ENCODE measurements at places on chromosomes 3 and 15. TPM values are rescaled to one million over a fixed set of nuclear protein-coding genes. Genes with fewer than 3 reads are reported as not detected.

PRKCI gene
- total RNA-seq: 73.9 TPM

GLDN gene
- total RNA-seq: 0.33 TPM

- DNase-seq: no peak
These were observed 64.2 kb upstream of the TMEM115 start for GRCh38 chr3:50423543-50423942.

GRCh38 chr15:28942571-28942970, 56.8 kb downstream of the APBA2 start:
- DNase-seq: no peak

DNA sequence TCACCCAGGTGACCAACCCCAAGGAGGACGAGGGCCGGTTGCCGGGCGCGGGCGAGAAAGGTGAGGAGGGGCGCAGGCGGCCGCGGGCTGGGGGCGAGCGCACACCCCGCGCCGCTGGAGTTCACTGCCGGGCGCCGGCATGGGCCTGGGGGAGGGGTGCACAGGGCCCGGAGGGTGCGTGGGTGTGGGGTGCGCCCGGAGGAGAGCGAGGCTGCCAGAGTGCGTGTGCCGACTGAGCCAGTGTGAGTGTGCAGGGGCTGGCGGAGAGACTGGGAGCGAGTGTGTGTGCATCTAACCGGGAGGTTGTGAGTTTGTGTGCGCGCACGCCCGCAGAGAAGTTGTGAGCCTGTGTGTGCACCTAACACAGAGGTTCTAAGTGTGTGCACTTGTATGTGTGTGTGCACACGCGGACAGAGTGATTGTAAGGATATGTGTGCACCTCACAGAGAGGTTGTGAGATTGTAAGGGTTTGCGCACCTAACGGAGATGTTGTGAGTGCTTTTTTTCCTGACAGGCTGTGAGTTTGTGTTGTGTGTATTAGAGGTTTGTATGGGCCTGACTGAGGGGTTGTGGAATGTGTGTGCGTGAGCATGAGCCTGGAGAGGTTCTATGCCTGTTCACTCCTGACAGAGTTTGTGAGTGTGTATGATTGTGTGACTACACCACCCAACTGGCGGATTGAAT, 681 bp downstream of the CTDSPL start:
- DNase-seq: peak; percentile 54

DNA sequence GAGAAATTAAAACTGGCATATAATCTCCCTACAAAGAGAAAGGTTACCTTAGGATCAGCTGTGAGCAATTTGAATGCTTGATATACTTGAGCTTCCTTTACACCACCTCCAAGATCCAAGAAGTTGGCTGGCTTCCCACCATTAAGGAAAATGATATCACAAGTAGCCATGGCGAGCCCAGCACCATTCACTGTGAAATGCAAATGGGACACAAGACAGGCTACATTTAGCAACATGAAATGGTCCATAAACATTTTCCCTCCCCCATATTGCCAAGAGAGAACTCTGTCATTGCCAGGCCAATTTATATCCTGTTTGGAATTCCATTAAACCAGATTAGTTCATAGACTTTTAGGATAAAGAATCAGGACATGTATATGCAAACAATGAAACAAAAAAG, 158.7 kb downstream of the SUCLG2 start:
- no peak for DNase-seq

GRCh38 chr3:114622001-114622400, 328.2 kb downstream of the TIGIT start:
- DNase-seq: no peak

DNA sequence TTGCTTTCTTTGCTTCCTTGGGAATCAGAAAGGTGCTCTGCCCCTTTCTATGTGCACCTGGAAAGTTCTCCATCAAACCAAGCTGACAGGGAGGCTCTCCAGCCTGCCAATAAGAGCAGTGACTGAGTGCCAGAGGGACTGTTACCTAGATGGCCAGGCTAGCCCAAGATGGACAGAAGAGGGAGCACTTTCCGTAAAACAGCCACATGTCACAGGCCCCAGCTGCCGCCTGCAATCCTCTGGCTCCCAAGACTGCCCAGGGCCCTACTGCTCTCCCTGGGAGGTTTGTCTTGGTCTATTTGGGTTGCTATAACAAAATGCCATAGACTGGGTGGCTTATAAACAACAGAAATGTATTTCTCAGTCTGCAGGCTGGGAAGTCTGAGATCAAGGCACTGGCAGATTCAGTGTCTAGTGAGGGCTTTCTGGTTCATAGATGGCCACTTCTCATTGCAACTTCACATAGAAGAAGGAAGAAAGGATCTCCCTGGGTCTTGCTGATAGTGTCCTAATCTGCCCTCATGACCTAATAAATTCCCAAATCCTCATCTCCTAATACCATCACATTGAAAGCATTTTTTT, 72.3 kb downstream of the TAMM41 start:
- DNase-seq: peak; percentile 58

DNA sequence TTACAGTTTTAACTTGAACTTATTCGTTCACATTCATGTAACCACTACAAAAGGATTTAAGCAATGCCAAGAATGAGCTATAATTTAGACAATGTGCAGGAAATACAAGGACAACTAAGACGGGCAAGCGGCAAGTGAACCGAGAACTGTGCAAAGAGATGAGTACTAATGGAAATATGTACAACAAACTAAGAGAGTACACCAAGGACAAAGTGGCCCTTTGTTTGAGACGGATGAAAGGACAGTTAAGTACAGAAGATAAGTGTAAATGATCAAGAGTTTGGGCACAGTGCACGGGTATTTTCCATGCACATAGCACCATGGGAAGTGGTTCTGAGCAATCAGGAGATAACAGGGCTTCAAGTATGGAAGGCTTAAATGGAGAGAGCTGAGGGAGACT, 281.7 kb downstream of the ROBO2 start:
- DNase-seq: peak; percentile 2

GRCh38 chr3:143277531-143277930, 158.0 kb downstream of the CHST2 start:
- DNase-seq: no peak

All from mammary epithelial cell (primary cell).